ENCODE measurements at places on chromosomes 4 and X.
A peak's percentile ranks its signal among the peaks of the same experiment; 100 is the strongest.

- no peak for DNase-seq
These were observed 17.2 kb upstream of the ADGRL3 start for GRCh38 chr4:61182915-61183314.

DNA sequence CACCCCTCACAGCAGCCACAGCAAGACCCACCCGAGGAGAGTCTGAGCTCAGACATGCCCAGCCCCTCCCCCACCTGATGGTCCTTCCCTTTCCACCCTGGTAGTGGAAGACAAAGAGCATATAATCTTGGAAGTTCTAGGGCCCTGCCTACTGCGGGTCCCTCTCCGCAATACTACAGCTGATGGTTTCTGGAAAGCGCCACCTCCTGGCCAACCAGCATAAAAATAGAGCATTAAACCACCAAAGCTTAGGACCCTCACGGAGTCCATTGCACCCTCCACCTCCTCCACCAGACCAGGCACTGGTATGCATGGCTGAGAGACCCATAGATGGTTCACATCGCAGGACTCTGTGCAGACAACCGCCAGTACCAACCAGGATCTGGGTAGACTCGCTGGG lies 78.2 kb downstream of the SH3BGRL start:
- DNase-seq = no peak

GRCh38 chr4:37594099-37594498 lies 92.1 kb downstream of the RELL1 start:
- no peak for DNase-seq

DNA sequence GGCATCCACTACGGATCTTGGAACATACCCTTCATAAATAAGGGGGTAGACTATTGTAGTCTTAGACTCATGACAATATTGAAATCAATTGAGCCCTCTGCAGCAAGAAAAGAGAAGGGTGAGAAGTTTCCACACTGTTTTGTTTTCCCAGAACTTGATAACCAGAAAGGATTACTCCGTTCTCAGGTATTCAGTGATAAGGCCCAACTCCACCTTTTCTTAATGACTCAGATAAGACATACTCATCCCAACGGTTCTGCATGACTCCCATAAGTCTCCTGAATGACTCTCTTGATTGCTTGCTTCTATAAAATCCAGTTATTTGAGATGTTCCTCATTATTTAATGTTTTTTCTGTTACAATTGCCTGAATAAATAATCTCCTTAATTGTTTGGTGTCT lies 111.7 kb downstream of the PABPC4L start:
- no peak for DNase-seq

- peak; percentile 49 for DNase-seq
These were observed 194.9 kb downstream of the MGST2 start for GRCh38 chr4:139860435-139861024.

GRCh38 chr4:89001647-89002445 lies 55.1 kb downstream of the FAM13A start:
- DNase-seq = no peak

DNA sequence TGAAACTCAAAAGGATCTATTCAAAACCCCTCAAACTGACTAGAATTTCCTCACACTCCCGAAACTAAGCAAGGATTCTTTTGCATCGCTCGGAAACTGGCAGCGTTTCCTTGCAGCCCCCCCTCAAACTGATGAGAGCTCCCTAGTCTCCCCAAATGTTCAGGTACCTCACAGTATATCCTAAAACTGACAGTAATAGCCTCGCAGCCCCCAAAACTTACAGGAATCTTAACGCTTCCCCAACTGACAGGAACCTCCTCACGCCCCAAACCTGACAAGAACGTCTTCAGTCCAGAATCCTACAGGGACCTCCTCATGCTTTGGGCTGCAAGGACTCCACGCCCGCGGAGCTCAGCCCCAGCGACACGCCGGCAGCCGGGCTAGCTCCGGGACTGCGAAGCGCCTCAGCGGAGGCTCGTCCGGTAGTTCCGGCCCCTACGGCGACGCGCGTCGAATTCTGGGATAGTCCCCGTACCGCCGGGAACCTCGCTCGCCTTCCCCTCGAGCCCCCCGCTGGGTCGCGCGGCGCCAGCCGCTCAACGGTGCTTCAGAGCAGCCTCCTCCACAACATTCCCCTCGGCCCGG lies 640 bp downstream of the PHF8 start:
- peak; percentile 39 for DNase-seq

DNA sequence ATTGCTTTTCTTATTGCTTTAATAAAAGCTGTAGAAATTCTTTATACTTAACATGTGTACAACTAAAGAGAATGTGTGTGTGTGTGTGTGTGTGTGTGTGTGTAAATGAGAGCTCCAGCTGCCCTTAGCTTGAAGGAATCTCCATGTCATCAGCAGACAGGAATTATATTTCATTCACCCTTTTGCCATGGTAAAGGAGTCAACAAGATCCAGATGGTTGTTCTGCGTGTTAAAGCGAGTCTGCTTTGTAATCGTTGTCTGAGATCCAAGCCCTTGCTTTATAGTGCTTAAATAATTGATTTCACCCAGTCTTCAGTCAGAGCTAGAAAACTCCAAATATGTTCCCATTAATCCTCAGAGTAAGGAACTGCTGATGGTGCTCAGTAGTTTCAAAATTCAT lies 285.5 kb downstream of the PDGFC start:
- DNase-seq = no peak

DNA sequence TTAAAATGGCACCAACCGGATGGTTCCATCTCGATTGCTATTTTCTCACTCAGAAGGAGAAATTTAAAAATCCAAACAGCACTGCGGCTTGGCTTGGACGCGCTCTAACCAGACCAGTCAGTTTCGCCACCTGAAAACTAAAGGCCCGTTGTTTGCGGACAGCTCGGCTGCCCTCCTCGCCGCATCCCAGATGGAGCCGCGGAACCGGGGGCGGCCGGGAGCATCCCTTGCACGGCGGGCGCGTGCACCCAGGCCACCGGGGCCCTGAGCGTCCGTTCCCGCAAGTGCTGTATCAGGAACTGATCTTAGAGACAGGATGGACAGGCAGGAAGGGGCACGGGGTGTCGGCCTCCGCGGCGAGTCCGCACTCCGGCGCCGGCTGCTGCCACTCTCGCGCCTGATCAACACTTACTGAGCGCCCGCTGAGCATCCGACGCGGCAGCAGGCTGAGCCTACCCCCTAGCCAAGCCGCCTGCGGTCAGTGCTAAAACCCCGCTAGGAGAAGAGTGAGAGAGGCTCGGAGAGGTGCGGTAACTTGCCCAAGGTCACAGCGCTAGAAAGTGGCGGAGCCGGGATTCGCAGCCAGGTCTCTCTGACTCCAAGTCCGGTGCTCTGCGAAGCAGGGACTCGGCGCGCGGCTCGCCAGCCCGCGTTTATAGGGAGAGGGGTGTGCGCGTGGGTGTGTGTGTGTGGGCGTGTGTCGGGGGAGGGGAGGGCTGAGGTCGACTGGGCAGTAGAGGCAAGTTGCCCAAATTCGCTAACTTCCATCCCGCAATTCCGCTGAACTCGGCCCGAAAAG lies at the start of gene CITED1:
TSS of gene CITED1 (minus strand) at position 629 of the 799 bp plus-strand sequence. CDS start 3,045 bp downstream, outside the sequence.
- peak; percentile 16 for DNase-seq

GRCh38 chrX:136662104-136662503 lies 14.1 kb downstream of the CD40LG start:
- DNase-seq = no peak

GRCh38 chrX:11867610-11868345 lies 109.7 kb downstream of the MSL3 start:
- DNase-seq = no peak

GRCh38 chr4:73245955-73246354 lies 12.6 kb downstream of the ANKRD17 start:
- peak; percentile 19 for DNase-seq

DNA sequence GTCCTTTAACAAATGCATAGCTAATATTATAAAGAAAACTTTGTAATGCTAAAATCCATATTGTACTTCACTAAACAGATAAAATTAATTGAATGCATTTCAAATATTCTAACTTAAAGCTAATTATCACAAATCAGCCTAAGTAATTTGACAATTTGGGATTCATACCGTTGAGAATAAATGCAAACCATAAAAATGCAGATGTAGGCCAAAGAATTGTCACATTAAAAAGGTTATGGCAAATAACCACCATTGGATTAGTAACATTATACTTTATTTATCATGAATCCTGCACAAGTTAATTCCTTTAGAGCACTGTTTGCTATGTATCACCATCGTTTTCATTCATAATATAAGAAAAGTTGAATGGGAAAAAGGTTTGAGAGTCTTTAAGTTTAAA lies 301.0 kb downstream of the LDB2 start:
- DNase-seq = no peak

- DNase-seq = peak; percentile 78
These were observed 30.0 kb upstream of the ANXA5 start for GRCh38 chr4:121726642-121727268.

DNA sequence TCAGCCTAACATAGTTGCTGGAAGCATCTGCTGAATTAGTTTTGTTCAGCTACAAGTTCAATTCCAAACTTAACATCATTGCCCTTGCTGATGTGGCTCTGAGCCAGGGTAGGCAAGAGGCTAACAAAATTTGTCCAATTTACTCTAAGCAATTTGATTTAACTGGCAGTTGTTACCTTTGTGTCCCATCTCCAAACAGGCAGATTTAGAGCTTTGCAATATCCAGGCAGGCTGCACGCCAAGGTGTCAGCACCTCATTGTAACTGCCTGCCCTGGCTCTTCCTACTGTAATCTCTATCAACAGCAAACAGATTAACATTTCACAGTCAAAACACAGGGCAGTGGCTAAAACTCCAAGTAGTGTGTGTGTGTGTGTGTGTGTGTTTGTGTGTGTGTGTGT lies 2070.6 kb downstream of the PCDH7 start:
- no peak for DNase-seq

GRCh38 chr4:158850371-158850770 lies 81.5 kb downstream of the FNIP2 start:
- no peak for DNase-seq

DNA sequence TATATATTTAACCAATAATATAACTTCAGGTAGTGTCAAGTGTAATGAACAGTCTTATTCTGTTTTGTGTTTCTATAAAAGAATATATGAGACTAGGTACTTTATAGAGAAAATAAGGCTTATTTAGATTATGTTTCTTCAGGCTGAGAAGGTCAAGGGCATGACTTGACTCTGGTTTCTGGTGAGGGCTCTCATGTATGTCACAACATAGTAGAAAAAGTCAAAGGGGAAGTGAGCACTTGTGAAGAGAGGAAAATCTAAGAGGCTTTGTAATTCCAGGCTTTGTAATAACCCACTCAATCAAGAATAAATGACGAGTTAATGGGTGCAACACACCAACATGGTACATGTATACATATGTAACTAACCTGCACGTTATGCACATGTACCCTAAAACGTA lies 27.6 kb downstream of the PRR32 start:
- no peak for DNase-seq

DNA sequence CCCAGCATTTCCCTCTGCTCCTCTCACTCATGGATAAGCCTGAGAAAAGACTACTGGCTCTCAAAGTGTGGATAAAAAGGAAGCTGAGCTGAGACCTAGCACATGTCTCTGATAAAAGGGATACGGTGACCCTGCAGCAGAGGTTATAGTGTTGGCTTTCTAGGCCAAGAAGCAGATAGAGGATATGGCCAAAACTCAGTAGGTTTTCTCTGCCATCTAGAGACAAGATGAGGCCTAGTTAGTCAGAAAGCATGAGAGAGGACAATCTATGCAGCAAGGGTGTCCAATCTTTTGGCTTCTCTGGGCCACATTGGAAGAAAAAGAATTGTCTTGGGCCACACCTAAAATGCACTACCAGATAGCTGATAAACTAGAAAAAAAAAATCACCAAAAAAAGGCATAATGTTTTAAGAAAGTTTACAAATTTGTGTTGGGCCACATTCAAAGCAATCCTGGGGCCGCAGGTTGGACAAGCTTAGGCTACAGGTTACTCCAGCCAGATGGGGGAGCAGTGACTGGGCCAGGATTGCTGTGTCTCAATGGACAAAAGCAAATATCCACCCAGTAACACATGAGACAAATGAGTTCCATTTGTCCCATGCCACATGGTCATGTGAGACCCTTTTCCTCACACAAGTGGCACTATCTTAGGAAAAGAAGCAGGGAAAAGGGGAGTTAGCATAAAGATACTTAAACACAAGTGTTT lies 411.4 kb downstream of the INPP4B start:
- no peak for DNase-seq

DNA sequence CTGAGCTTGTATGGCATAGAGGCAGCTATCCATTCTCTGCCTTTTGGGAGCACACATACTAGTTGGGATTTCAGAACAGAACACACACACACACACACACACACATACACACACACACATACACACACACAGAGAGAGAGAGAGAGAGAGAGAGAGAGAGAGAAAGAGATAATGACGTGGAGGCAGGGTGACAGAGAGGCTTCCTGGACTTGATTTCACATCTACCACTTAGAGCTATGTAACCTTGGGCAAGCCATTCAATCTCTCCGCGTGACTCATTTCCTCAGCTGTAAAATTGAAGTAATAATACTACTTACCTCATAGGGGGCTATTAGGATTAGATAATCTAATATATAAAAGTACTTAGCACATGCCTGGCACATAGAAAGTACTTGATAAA lies 12.3 kb upstream of the GRIA3 start:
- DNase-seq = no peak

GRCh38 chr4:94284889-94285288 lies 57.7 kb downstream of the HPGDS start:
- peak; percentile 10 for DNase-seq

DNA sequence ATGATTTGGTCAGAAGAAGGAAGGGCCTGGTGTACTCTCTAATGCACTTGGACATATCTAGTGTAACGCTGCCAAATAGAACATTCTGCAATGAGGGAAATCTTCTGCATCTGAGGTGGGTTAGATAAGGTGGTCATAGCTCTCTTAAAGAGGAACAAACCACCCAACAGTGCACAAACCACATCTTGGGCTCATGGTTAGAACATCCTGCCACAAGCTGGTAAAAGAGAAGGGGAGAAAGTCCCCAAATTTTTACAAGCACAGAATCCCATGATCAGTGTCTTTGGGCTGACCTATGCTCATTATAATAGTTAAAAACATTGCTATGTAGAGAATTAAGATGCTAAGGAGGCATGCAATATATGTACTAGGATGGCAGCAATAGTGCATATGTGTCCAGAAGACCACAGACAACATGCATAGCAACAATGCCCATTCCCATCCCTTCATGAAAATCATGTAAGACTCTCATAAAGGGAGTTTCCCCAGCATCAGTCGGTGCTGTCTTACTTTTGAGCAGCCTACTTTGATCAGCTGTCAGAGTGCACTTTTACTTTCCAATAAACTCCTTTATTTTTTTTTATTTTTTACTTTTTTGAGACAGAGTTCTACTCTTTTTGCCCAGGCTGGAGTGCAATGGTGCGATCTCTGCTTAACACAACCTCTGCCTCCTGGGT lies 99.7 kb upstream of the SLC7A11 start:
- no peak for DNase-seq

GRCh38 chr4:56743550-56743949 lies 62.5 kb upstream of the HOPX start:
- no peak for DNase-seq

GRCh38 chr4:163665101-163665500 lies 170.6 kb downstream of the TMA16 start:
- no peak for DNase-seq

DNA sequence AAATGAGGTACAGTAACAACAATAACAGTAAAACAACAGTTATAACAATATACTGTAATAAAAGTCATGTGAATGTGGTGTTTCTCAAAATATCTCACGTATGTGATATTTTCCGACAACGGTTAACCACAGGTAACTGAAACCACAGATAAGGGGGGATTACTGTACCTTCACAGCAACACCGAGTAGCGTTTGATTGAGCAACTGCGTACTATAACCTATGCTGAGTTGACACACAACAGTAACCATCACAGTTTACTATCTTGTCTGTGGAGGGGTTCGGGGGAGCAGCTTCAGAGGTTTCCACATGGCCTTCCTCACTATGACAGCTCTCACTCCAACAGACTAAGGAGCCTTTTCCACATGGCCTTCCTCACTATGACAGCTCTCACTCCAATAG lies 13.4 kb downstream of the RBMX2 start:
- peak; percentile 9 for DNase-seq

All from activated CD4-positive, alpha-beta T cell treated with anti-CD3 and anti-CD28 coated beads, Interleukin-10, Interleukin-2, amounts not matched to agents 100 ng/mL and 50 ng/mL, durations not matched to agents 16 hours and 8 hours (primary cell).